ENCODE measurements at places on chromosomes 12 and 14. TPM values are rescaled to one million over a fixed set of nuclear protein-coding genes. Genes with fewer than 3 reads are reported as not detected.

IL26 gene
- total RNA-seq: not detected

CFAP73 gene
- 7.3 TPM for total RNA-seq

TCL1B gene
- not detected for total RNA-seq

SOCS2 gene
- 20.0 TPM for total RNA-seq

DYNC1H1 gene
- total RNA-seq: 437 TPM

GPR33 gene
- not detected for total RNA-seq

FGF6 gene
- total RNA-seq: not detected

ATXN3 gene
- total RNA-seq: 47.9 TPM

MRPL42 gene
- total RNA-seq: 44.4 TPM

DNA sequence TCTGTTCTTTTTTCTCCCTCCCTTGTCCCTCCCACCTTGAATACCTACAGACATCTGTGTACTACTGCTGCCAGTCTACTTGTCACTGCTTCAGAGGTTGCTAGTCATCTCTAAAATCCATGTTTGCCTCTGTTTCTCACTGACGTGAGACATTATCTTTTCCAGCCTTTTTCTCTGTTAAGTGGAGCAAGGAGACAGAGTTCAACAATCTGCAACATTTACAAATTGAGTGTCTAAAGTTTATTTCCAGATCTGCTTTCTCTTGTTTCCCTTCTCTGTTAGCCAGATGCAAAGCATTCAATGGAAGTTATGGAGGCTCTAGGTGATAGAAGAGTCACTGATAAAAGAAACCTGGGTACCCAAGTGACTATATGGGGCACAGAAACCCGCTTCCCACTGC lies 47.5 kb upstream of the CNTN1 start:
- no peak for DNase-seq
- no peaks in the 10 kb centered on the region for H3K4me1 ChIP-seq
- no peak overlapping the region for H3K27ac ChIP-seq
- H3K36me3 ChIP-seq: no peaks in the 10 kb centered on the region
- no peak overlapping the region for H3K4me3 ChIP-seq

GRCh38 chr12:102462386-102462785 lies 18.0 kb downstream of the IGF1 start:
- no peaks in the 10 kb centered on the region for H3K36me3 ChIP-seq
- H3K4me1 ChIP-seq: no peaks in the 10 kb centered on the region
- H3K27me3 ChIP-seq: no peaks in the 10 kb centered on the region
- no peak for DNase-seq
- H3K4me3 ChIP-seq: no peak overlapping the region

DNA sequence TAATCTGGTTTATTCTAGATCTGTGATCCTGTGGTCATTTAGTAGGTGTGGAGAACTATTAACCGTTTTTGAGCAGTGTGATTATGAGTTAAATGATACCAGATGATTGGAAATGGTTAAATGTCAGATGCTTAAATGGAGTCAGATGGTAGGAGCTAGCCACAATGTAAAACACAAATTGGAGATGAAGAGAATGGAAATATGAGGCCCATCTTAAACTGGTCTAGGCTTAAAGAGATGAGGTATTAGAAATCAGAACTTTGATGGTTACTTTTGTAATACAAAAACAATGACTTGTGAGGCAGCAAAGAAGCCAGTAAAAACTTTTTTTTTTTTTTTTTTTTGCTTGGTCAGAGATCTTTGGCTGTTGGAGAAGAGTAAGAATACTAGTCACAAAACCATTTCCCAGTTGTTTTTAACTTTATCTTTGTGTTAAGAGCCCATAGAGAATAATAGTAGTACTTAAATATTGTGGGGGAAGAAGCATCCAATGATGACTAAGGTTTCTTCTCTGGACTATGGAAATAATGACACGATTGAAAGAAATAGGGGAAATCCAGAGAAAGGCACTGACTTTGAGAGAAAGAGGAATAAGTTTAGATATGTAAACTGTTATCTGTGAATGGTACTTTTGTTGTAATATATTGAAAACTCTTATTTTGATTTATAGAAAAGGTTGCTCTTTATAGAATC lies 95.9 kb downstream of the WNK1 start:
- H3K27me3 ChIP-seq: no peaks in the 10 kb centered on the region
- peaks cover 9% of the 10 kb centered on the region for H3K36me3 ChIP-seq
- H3K4me1 ChIP-seq: peaks cover 15% of the 10 kb centered on the region
- no peak overlapping the region for H3K4me3 ChIP-seq

DNA sequence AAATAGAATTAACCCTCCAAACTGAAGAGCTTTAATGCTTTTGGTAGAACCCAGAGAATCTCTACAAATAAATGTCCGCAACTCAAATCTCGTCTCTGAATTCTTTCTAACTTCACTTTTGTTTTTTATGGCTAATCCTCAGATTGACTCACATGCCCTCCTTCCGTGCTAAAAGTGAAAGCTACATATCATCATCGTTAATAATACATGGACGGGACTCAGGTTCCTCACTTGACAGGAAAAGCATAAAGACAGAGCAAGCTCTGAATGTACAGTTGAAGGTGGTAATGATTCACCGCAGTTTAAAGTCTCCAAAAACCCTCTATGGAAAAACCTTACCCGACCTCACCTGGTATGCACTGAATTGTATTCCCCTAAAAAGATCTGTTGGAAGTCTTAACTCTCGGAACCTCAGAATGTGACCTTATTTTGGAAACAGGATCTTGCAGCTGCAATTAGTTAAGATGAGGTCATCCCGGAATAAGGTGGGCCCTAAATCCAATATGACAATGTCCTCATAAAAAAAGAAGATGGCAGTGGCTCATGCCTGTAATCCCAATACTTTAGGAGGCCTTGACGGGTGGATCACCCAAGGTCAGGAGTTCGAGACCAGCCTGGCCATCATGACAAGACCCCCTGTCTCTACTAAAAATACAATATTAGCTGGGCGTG lies 147.4 kb upstream of the FOXN3 start:
- no peak overlapping the region for H3K27ac ChIP-seq
- H3K36me3 ChIP-seq: no peaks in the 10 kb centered on the region
- no peaks in the 10 kb centered on the region for H3K4me1 ChIP-seq
- H3K4me3 ChIP-seq: no peak overlapping the region

GRCh38 chr12:93571925-93572711 lies at the start of gene SOCS2:
TSS of gene SOCS2 (plus strand) at chr12:93572675. CDS start at chr12:93572898, 223 bp downstream.
- H3K27me3 ChIP-seq: no peaks in the 10 kb centered on the region
- peaks cover 17% of the 10 kb centered on the region for H3K36me3 ChIP-seq
- peak; percentile 55 for DNase-seq
- peak within 1 kb of the TSS; percentile 96 for H3K4me3 ChIP-seq

DNA sequence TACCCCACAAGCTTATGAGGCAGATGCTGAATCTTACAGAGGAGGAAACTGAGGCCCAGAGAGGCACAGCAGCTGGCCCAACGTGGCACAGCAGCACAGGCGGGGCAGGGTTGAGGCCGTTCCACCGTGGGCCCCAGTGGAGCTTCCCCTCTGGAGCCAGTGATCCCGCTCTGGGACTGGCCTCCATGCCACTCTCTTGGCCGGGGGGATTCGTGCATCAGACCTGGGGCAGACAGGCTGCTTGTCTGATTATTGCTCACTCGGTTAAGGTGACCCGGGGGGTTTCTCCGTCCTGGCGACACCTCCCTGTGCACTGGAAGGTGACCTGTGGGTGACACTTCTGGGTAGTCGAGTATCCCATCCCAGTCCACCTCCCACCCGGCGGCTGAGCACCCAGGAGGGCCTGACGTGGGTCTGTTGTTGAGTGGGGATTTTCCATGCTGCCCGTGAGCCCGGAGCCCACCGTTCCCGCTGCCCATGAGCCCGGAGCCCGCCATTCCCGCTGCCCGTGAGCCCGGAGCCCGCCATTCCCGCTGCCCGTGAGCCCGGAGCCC lies 27.8 kb downstream of the NOC4L start:
- no peak for DNase-seq
- H3K36me3 ChIP-seq: no peaks in the 10 kb centered on the region
- H3K27me3 ChIP-seq: peaks cover 59% of the 10 kb centered on the region
- no peak overlapping the region for H3K27ac ChIP-seq

DNA sequence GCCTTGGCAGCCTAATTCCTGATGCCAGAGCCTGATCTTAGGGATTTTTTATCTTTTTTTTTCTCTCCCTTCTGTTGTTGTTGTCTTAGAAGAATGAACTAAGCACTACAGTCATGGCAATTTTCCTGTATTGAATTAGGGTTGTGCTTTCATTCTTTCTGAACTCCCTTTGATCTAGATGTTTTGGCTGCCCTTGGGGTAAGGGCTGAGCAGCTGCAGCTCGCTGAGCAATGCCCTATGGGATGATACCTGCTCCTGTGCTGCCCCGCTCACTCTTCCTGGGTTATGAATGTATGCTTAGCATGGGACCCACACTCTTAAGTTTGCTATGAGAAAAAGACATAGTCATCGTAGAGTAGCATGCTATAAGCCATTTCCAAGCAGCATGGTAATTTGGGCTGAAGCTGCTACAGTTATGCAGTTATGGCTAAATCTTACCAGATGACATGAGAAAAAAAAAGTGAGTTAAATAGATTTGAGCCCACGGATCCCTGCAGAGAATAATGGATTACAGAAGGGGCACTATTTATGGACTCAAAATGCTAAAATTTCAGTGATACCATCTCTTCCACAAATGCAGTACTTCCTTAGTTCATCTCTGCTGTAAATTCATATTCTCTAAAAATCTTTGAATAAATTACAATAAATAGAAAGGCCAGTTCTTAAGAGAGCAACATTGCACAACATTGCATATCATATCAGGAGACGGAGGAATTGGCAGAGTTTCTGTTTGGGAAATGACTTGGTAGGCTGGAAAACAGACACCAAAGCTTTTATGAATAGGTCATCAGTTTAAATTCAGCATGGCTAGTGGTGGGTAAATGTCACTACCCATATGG lies 79.2 kb upstream of the PTHLH start:
- no peak overlapping the region for H3K27ac ChIP-seq
- no peaks in the 10 kb centered on the region for H3K27me3 ChIP-seq
- H3K4me1 ChIP-seq: no peaks in the 10 kb centered on the region
- DNase-seq: no peak
- H3K36me3 ChIP-seq: no peaks in the 10 kb centered on the region

DNA sequence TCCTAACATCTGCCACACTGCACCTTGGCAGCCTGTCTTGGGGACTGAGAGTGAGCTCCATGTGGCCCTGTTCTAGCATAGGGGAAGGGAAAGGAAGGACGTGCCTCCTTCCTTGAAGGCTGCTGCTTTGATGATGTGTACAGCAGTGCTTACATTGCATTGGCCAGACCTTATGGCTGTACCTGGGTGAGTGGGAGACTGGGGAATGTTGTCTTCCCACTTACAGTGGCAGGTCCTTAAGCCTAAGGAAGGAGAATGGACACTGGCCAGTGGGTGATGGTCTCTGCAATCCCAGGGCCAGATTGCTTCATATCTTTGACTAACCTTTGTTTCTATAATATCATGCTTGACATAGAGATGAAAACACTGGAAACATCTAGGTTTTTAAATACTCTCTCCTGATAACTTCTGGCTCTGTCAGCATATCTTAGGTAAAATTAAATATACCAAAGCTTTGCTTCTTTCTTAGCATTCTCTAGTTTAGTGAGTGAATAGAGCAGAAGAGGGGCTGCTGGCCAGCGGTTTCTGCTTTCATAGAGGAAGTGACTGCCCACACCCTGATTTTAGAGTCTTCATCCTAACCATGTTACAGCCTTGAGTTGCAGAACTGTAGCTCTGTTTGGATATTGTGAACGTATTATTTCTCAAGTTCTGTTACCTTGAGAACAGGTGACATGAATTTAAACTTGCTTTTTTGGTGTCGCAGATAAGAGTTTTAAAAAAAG lies 27.2 kb downstream of the KLC1 start:
- H3K27ac ChIP-seq: peak overlapping the region; percentile 18
- peaks cover 63% of the 10 kb centered on the region for H3K4me1 ChIP-seq
- H3K27me3 ChIP-seq: no peaks in the 10 kb centered on the region
- H3K4me3 ChIP-seq: no peak overlapping the region
- H3K36me3 ChIP-seq: peaks cover 75% of the 10 kb centered on the region

- H3K4me3 ChIP-seq: no peak overlapping the region
- no peaks in the 10 kb centered on the region for H3K4me1 ChIP-seq
- no peak overlapping the region for H3K27ac ChIP-seq
- no peak for DNase-seq
Measured at GRCh38 chr12:131445795-131446194, 265.1 kb upstream of the SFSWAP start.

DNA sequence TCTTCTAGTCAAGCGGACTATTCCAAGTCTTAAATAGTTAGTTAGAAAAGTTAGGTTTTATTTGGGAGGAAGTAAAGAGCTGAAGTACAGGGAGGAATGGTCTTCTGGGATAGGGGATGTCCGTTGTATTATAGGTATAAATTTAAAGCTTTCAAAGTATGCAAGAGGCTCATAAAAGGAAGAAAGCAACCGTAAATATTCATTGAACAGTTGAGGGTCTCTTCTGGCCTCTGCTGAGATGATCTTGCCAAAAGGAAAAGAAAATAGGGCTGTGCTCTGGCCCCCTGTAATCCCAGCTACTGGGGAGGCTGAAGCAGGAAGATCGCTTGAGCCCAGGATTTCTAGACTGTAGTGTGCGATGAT lies 377 bp upstream of the TIMELESS start:
- peak overlapping the region; percentile 87 for H3K27ac ChIP-seq
- H3K4me1 ChIP-seq: peaks cover 12% of the 10 kb centered on the region
- no peak for DNase-seq
- no peaks in the 10 kb centered on the region for H3K27me3 ChIP-seq
- H3K36me3 ChIP-seq: no peaks in the 10 kb centered on the region

DNA sequence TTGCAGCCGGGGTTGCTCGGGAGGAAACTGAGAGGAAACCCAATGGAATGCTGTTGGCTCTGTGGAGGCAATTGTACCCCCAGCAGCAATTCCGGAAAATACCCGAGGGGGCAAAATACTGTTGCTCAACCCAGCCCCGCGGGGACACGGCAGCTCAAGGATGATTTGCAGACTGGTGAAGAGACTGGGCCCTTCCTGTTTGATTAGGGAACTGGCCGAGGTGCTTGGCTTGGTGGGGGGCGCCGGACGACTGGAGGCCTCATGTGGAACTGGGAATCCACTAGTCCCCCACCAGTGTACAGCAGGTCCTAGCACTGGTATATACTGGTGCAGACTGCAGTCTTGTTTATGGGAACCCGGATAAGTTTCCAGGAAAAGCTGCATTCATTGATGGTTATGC lies 10.3 kb upstream of the RNASE12 start:
- no peaks in the 10 kb centered on the region for H3K27me3 ChIP-seq
- H3K4me1 ChIP-seq: no peaks in the 10 kb centered on the region
- no peaks in the 10 kb centered on the region for H3K36me3 ChIP-seq

DNA sequence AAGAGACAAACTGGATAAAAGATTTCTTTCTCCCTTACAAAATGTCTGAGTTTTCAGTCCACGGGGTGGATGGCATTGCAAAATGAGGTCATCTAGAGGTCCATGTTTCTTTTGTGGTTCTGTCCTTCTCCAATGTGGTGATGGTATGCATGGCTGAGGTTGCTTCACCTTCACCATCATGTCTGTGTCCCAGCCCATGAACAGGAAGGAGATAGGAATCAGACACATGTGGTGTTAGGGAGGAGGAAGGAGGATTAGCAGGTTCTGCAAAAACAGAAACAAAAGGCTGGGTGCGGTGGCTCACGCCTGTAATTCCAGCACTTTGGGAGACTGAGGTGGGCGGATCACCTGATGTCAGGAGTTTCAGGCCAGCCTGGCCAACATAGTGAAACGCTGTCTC lies 11.0 kb upstream of the AEBP2 start:
- no peaks in the 10 kb centered on the region for H3K27me3 ChIP-seq
- no peak overlapping the region for H3K4me3 ChIP-seq
- no peak for DNase-seq
- no peaks in the 10 kb centered on the region for H3K36me3 ChIP-seq

GRCh38 chr12:54495327-54495726 lies 2.2 kb upstream of the NCKAP1L start:
- H3K27ac ChIP-seq: no peak overlapping the region
- no peaks in the 10 kb centered on the region for H3K4me1 ChIP-seq
- H3K4me3 ChIP-seq: no peak overlapping the region
- no peaks in the 10 kb centered on the region for H3K27me3 ChIP-seq
- peaks cover 3% of the 10 kb centered on the region for H3K36me3 ChIP-seq

Data from lower lobe of right lung (tissue), 2 donors.